ENCODE measurements at places on chromosomes 3 and 15.

GRCh38 chr3:114928989-114929640, 218.0 kb downstream of the ZBTB20 start:
- no peak for DNase-seq

- no peak for DNase-seq
Observed at GRCh38 chr3:40211579-40211978, 97.9 kb upstream of the EIF1B start.

DNA sequence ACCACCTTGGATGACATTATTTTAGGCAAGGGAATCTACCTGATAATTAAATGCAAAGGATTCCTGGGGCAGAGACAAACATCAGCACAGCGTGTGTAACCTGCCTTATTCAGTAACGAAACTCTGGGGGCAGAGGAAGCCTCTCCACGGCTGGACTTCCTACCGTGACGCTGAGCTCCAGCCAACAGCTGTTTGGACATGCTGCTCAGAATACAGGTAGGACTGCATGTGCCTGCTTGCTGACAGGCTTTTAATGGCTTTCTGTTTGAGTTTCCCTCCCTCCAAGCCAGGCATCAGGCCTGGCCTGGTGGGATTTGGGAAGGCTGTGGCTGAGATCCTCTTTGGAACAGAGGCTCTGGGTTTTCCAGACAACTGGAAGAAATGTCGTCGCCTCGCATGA, 150.6 kb downstream of the ADAMTS17 start:
- no peak for DNase-seq

DNA sequence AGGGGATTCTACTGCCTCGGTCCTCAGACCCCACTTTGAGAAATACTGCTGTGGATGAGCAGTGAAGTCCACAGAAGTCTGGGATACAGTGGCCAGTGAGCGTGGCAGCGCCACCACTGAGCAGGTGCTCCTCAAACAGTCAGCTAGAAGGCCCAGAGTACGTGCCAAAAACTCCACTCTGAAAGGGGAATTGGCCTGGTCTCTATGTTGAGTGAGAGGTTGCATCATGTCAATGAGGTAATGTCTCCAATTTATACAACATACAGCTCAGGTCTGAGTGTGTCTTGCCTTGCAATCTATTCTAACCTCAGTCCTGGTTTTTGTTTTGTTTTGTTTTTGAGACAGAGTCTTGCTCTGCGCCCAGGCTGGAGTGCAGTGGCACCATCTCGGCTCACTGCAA, 53.3 kb upstream of the ETV5 start:
- no peak for DNase-seq

- no peak for DNase-seq
Observed at GRCh38 chr15:95557226-95558046, 773.1 kb upstream of the NR2F2 start.

GRCh38 chr3:127656906-127657305, 15.8 kb upstream of the ABTB1 start:
- no peak for DNase-seq

GRCh38 chr3:178236555-178237277, 299.5 kb upstream of the KCNMB2 start:
- DNase-seq, result no peak

DNA sequence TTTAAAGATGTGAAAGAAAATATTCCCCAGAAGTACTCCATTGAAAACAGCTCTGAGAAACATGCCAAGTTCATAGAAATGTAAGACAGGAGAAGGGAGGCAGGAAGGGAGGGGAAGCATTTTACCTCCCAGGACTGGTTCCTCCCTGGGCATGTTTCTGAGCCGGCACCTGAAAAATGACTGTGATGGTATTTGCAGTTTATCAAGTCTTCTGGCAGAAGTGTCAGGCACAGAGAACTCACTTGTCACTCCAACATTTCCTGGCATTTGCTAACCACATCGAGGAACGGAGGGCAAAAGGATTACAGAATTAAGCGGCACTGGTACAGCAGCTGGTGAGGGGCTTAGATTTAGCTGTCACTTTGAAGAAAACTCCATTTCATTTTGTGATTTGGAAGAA, 1054.0 kb downstream of the TUSC7 start:
- no peak for DNase-seq

DNA sequence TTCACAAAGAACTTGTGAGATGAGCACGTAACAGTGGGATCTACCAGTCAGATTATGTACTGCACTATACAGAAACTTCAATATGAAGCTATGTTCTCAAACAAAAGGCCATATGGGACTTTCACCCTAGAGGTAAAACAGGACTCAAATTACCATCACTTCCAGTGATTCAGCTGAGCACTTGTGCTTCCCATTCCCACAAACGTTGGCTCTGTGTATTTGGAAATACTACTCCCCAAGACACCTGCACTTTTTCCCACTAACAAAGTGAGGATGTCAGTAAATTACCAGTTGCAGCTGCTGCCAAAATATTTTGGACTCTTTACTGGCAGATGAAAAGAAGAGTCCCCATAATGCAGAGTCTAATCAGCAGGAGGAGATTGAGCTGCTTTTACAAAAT, 1570.1 kb downstream of the SI start:
- no peak for DNase-seq

- DNase-seq, result no peak
Observed at GRCh38 chr3:159634483-159634882, 354.2 kb upstream of the IL12A start.

GRCh38 chr15:100994597-100995446, 75.7 kb downstream of the LRRK1 start:
- DNase-seq, result no peak

DNA sequence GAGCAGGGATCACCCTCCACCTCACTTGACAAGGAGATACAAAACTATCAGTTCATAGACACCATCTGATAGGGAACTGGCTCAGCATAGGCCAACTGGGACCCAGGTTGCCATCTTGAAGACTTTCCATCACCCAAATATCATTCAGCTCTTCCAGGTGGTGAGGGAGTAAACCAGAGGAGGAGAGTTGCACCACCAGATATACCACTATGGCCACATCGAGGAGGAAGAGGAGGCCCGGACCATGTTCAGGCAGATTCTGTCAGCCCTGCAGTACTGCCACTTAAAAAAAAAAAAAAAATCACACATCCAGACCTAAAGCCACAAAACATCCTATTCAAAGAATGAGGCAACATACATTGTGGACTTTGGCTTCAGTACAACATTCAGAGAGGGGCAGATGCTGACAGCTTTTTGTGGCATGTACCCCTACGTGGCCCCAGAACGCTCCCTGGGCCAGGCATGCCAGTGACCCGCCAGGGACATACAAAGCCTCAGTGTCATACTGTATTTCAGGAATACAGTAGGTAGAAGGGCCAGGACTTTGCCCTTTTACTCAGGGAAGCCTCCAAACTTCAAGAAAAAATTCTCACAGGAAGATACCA, 18.4 kb upstream of the EMC3 start:
- no peak for DNase-seq

DNA sequence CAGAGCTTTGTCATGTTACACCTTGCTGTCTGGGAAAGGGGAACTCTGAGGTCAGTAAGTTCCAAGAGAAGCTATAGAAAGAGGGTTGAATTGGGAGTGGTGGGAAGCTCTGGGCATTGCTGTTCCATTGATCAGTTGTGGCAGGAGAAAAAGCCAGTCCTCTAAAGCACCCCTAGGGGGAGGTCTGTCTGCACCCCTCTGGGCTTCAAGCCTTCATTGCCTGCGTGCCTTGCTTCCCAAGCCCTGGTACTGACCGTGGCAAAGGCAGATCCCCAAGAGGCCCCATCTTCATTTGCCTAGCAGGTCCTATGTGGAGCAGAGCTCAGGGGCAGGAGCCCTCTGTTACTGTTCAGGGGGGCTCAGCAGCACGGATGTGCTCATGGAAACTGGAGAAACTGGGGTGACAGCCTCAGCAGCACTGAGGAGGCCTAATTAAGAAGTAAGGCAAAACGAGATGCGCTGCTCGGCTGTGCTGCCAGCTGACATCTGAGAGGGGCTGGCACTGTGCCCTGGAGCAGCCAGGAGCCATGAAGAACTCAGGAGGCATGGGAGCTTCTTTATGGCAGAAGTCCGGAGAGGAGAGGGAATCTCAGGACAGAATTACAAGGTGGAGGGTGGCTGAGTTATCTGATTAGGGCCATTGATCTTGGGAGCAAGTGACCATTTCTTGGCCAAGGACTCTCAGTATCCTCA, 270.9 kb downstream of the RPLP1 start:
- no peak for DNase-seq
